Stimulated activated CD8-positive, alpha-beta memory T cell treated with anti-CD3 and anti-CD28 coated beads, Interleukin-4, amount 100 ng/mL, for 4 hours (primary cell): ENCODE measurements at places on chromosomes 4 and X.

DNA sequence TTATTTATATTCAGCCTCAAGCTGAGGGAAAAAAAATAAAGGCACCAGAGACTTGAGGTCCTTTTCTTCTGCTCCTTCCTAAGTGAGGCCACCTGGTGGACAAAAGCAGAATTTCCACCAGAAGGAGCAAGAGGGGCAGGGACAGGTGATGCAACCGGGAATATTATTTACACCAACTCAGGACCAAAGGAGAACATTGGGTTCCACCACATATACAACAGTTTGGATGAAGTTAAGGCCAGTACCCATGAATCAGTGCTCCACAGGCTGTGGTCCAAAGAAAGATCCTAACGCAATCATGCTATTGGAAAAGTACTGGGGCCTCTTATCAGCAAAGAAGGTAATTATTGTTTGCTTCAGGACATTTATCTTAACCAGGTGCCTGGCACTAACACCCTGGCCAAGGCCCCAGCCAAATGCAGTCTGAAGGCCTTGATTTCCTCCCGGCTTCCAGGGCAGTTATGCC lies 57.4 kb downstream of the TSC22D3 start:
- DNase-seq = peak; percentile 35

DNA sequence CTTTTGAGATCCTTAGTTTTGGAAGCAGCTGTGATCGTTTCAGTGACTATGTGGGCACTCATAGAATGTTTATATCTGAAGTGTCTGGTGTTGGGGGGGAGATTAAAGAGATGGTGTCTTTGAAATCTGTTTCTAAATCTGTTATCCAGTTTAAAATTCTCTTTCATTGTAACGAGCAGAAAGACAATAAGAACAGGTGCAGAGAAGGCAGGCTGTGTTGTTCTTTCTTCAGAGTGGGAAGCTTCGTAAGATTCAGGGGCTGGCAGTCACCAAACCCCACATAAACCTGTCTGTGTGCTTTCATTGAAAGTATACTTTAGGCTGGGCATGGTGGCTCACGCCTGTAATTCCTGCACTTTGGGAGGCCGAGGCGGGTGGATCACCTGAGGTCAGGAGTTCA lies 16.3 kb upstream of the DHRSX start:
- no peak for DNase-seq

GRCh38 chr4:4871242-4871572 lies 11.7 kb downstream of the MSX1 start:
- no peak for DNase-seq

- no peak for DNase-seq
These were observed 526.3 kb upstream of the FAM241A start for GRCh38 chr4:111618908-111619307.

- DNase-seq = no peak
These were observed 21.9 kb upstream of the CCSER1 start for GRCh38 chr4:90105274-90105673.

- DNase-seq = no peak
These were observed 891.0 kb upstream of the FRG1 start for GRCh38 chr4:189049682-189050081.

GRCh38 chrX:112834031-112834845 lies 6.4 kb downstream of the AMOT start:
- no peak for DNase-seq

- no peak for DNase-seq
These were observed 6.3 kb downstream of the PLP2 start for GRCh38 chrX:49177873-49178480.

GRCh38 chr4:133320576-133321170 lies 171.6 kb downstream of the PCDH10 start:
- no peak for DNase-seq

GRCh38 chr4:100936661-100937375 lies 410.5 kb downstream of the PPP3CA start:
- DNase-seq = no peak

DNA sequence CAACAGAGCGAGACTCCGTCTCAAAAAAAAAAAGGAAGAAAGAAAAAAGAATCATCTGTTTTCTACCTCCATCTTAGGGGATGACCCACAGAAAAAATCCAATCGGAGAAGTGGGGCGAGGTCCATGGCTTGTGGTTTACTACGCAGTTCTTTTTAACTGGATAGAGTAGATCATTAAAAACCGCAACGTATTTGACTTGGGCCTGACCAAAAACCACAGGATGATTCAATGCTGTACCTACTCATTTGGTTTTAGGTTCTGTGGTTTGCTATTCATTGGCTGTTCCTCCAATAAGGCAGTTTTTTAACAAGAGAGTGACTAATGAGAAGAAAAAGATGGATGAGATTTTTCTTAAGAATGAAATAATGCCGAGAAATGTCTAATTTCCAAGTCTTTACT lies 83.7 kb downstream of the FREM3 start:
- no peak for DNase-seq

DNA sequence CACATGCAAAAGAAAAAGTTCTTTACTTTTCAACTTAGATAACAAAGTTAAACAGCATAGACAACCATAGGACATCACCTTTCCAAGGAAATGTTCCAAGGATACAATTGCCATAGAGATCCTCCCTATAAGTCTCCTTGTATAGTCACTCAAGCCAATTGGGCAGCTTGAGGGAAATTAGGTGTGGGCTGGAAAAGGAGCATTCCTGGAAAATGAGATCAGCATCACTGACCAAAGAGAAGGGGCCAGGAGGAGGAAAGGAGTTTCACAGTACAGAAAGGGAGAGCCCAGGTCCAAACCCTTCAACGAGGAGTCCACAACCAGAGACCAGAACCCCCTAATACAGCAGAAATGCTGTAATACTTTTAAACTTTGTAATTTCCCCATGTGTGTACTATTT lies 91.5 kb upstream of the PPARGC1A start:
- DNase-seq = no peak

- DNase-seq = no peak
These were observed 7.6 kb upstream of the ZCCHC18 start for GRCh38 chrX:104104676-104105075.

DNA sequence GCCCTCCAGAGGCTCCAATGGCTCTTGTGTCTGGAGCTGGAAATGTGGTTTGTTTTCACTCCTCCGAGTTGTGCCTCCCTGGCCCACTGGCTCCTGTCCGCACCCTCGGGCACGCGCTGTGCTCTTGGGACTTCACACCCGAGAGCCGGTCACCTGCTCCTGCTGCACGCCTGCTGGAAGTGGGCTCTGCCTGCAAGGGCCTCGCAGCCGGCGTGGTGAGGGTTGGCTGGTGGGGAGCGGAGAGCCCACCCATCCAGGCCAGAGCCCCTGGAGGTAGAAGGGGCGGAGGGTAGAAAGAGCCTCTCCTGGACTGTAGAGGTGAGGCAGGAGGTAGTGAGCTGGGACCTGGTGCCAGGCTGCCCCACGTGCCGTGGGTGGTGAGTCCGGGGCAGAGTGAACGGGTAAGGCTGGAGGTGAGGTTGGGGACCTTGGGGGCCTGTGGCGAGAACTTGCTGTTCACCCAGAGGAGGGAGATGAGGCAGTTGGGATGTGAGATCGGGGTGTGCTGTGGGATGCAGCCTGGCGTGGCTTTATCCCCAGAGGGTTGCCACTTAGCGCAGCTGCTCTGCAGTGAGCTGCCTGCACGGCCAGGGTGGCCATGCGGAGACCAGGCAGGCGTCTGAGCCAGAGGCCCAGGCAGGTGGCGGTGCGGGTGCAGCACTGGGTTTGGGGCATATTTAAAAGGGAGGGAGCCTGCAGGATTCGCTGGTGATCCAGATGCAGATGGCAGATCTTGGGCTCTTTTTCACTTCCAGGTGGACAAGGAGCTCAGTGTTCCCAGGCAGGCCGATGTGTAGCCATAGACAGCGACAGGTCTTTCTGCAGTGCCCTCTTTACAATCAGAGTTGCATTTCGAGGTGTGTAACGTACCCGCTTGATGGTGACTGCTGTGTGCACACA lies 48.8 kb downstream of the PCGF3 start:
- DNase-seq = no peak

DNA sequence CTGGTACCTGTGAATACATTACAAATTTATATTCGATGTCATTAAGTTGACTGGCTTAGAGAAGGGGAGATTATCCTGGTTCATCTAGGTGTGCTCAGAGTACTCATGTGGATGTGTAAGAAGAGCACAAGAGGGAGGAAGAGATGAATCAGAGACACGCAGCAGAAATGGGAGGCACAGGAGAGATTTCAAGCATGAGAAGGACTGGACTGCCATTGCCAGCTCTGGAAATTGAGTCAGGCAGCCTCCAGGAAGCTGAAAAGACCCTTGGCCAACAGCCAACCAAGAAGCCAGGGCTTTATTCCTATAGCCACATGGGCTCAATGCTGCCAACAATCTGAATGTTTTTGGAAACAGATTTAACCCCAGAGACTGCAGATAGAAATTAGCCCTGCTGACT lies 1390.0 kb downstream of the STIM2 start:
- DNase-seq = no peak

DNA sequence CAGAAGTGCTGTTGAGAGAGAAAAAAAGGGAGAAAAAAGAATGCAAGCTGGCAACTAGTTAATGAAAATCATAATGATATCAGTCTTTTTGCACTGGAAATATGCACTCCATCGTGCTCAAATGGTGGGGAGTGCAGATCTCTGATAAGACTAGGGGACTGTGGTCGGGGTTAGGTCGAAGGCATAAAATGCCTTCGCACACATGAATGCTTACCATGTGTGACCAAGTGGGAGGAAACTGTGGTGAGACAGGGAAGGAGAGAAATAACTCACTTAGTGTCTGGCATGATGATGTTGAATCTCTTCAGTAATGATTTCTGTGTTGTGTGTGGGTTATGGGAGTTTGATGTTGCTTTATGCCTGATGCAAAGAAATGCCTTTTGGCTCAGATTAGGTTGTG lies 358.9 kb downstream of the FBXO8 start:
- no peak for DNase-seq

DNA sequence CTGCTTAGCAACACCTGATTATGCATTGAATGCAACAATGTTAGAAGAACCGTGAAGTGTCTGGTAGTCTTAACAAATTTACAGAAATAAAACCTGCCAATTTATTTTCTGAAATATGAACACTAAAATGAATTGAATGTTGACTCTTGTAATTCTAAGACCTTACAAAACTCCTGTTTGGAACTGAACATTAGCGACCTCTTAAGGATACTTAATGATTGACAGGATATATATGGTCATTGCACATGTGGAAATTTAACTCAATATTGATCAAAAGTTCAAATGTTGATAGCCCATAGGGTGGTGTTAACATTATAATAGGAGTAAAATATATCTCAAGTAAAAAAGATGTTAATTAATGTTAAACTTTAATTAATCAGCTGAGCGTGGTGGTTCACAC lies 79.1 kb downstream of the TECRL start:
- DNase-seq = no peak

DNA sequence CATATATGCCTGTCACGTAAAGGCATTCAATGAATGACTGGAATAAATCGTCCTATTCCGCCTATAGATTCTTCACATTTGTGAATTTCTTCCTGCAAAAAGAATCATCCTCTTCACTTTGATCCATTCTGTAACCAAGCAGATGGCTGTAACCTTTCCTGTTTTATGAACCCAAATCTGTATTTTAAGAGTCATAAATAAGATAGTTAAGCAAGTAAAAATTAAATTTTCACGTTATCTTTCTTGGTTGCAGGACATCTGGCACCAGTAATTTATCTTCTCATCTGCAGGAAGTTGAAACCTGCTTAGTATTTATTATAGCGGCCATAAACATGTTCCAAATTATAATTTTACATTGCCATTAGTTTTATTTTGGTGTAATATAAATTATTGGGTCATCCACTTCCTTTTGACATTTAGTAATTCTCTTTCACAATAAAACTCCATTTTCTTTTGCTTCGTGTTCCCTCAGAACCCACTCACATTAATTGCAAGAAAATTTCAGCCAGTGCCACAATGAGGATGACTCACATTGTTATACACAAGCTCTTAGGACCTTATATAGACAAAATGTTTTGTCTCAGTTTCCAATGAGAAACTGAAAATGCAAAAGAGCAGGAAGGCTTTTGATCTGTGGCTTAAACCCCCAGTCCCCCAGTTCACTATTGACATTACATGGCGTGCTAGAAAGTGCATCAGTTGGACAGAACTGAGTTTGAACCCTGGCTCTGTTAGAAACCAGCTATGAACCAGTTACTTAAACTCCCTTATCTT lies 51.1 kb downstream of the TMEM156 start:
- no peak for DNase-seq

GRCh38 chr4:67682266-67682665 lies 18.7 kb downstream of the UBA6 start:
- no peak for DNase-seq

DNA sequence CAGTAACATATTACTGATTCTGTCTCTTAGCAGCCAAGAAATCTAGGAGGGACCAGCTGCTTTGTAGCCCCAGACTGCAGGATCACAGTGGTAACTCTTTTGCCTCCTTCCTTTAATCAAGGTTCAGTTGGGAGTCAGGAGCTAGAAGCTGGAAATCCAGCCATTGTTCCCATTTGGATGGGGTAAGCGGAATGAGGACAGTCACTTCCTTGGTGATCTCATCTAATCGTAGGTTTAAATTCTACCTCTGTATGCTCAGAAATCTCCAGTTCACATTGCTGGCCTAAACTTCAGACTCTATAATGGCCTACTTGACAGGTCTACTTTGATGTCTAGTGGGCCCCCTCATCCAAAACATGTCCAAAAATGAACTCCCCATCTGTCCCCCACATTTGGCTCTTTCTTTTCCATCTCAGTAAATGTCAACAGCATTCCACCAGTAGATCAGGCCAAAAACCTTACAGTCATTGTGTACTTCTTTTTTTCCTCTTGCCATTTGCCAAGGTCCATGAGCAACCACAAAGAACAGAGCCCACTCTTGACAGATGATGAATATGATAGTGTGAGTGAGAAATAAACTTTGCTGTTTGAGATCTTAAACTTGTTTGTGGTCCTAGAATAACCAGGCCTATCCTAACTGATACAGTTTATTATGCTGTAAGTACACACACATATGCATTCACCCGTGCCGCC lies 40.1 kb downstream of the WWC2 start:
- DNase-seq = no peak

DNA sequence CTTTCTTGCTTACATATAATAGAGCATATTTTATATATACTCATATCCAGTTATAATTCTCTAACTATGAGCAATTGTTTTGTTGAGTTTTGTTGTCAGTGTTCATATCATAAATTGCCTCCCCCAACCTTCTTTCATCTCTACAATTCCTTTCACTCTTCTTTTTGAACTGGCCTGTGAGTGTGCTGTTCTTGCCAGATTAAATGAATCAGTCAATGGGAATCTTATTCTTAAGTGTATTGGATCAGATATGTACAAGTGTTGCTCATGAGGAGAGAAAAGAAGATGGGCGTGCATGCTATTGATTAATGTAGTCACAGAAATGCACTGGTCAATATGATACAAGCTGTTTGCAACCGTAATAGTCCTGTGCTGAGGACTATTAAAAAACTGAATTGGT lies 728.1 kb upstream of the MAGEB2 start:
- DNase-seq = no peak

GRCh38 chr4:5378002-5378401 lies 326.7 kb downstream of the STK32B start:
- no peak for DNase-seq
